NCI-H1417 treated with DMSO at 0.1 percent for 48 hours (cell line): ENCODE measurements at places on chromosomes 3 and 15.

DNA sequence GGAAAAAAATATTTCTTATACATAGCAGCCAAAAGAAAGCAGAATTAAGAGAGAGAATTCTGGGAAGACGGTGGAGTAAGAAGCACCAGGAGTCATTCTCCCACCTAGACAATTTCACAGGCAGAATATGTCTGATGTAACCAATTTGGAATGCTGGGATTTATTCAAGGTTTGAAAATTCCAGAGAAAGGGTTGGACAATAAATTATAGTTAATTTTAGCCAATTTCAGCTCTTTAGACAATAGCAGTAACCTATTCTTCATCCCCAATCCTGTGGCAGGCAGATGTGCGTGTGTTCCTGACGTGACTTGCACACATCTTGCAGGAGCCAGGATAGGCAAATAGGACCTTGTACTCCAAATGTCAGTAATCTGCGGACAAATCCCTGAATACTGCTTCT lies 541.0 kb upstream of the NAALADL2 start:
- DNase-seq = no peak

GRCh38 chr15:25989327-25989726 lies 126.2 kb upstream of the ATP10A start:
- no peak for DNase-seq

- DNase-seq = no peak
These were observed 32.4 kb downstream of the DZIP1L start for GRCh38 chr3:138082992-138083386.

- no peak for DNase-seq
These were observed 36.3 kb downstream of the KLF13 start for GRCh38 chr15:31362886-31363285.

- no peak for DNase-seq
These were observed 236.8 kb downstream of the TUSC7 start for GRCh38 chr3:116946376-116946775.

DNA sequence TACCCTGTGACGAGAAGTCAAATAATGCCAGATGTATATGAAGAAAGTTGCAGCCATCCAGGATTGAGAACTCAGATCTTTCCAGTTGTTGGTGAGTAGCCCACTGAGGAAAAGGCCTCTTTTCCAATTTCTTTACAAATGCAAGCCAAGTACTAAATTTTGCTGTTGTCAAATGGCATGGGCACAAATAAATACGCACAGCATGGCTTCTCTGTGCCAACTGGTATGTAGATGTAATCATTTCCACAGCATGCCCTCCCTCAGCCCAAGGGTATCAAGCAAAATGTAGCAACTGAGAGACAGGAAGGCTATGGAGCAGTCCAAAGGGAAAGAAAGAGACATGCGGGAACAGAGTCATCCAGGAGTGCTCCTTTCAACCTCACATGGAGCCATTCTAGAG lies 105.4 kb downstream of the FGF12 start:
- no peak for DNase-seq

GRCh38 chr15:68801572-68802148 lies 19.0 kb downstream of the ANP32A start:
- DNase-seq = no peak

DNA sequence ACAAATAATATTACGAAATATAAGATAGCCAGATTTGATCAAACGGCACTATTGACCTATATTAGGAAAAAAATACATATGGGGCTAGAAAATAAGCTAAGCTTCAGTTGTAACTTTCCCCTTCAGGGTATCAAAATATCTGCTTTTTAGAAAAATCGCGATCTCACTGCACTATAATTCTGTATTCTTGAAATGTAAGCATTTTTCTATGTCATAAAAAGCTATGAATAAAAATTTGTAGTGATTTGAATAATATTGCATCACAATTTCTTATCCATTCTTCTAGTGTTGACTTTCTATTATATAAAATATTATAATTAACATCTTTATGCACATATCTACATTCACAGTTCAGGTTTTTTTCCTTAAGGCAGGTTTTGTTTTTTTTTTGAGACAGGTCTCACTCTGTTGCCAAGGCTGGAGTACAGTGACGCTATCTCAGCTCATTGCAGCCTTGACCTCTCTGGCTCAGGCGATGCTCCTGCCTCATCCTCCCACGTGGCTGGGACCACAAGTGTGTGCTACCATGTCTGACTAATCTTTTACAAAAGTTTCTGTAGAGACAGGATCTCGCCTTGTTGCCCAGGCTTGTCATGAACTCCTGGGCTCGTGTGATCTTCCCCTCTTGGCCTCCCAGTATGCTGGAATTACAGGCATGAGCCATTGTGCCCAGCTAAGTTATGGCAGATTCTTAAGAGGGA lies 21.6 kb downstream of the EMC4 start:
- no peak for DNase-seq

- DNase-seq = no peak
These were observed 5.5 kb downstream of the CSRNP1 start for GRCh38 chr3:39147711-39148434.

GRCh38 chr3:197149-197827 lies 725 bp downstream of the CHL1 start:
- DNase-seq = no peak
